NCI-H446 (cell line): ENCODE measurements at places on chromosomes 5 and 9.
A peak's percentile ranks its signal among the peaks of the same experiment; 100 is the strongest.

- DNase-seq = no peak
These were observed 447.8 kb downstream of the PLK2 start for GRCh38 chr5:58012102-58012501.

- DNase-seq = peak; percentile 28
These were observed 26.4 kb downstream of the TNFSF15 start for GRCh38 chr9:114779352-114779845.

DNA sequence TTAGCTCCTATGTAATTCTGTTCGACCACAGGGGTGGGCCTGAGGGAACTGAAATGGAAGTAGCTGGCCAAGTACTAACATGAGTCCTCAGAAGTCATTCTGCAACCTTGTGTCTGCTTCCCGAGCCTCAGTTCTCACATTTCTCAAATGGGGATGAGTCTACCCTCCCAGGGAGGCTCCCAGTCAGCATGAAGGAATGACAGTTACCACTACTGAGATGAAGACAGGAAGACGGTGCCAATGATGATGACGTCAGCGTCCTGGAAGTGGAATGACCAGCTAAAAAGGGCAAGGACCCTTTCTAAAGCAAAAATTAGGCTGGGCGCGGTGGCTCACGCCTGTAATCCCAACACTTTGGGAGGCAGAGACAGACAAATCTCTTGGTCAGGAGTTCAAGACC is 6.8 kb downstream of the PIP5KL1 start:
- no peak for DNase-seq

- DNase-seq = no peak
These were observed 1.5 kb upstream of the FCHO2 start for GRCh38 chr5:72954389-72954788.

DNA sequence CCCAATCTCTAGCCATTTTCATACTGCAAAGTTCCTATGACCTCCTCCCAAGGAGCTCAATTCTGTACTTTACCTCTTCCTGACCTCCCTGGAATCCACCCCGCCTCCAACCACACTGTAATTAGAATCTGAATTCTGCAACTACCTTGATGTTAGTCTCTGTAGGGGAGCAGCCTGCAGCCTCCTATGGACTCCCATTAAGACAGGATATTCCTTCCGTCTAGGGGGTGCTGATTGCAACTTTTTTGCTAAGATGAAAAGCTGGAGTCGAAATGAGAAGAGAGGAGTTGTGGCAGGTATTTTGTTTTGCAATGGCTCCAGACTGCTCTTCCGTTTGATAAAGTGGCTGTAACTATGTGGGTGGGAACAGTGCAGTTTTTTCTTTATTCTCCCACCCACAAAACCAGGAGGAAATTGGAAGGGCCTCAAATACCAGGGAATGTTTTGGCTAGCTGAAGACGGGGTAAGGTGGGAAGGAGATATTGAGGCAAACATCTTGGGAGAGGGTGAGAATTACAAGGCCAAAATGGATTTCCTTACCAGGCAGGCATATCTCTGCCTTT is 23.8 kb downstream of the ANXA2R start:
- no peak for DNase-seq

GRCh38 chr9:127562279-127562796 is 49.7 kb upstream of the STXBP1 start:
- DNase-seq = no peak

DNA sequence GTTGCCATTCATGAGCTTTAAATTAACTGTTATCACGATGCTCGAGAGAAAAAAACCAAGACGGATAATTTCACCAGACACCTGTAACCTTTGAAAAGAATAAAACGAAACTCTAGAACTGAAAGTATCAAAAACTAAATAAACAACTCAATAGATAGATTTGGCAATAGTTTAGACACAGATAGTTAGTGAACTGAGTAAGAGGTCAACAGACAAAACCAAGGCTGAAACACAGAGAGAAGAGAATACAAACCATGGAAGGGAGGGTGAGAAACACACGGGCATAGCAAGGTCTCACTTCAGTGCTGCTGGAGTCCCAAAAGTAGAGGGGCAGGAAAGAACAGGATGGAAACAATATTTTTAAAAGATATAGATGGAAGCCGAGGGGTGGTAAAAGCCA is 3.3 kb upstream of the OR2V1 start:
- DNase-seq = no peak

GRCh38 chr5:119072496-119072895 is 1.6 kb downstream of the DMXL1 start:
- DNase-seq = no peak

DNA sequence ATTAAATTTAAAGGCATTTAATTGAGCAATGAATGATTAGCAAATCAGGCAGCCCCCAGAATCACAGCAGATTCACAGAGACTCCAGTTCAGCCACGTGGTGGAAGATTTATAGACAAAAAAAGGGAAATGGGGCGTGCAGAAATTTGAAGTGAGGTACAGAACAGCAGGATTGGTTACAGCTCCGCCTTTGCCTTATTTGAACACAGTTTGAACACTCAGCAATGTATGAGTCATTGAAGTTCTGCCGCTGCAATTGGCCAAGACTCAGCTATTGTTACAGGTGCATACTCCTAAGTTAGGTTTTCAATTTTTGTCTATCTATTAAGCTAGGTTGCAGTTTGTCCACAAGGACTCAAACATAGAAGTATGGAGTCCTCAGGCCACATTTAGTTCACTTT is 157.7 kb upstream of the SLC12A2 start:
- DNase-seq = no peak

- no peak for DNase-seq
These were observed at the start of gene ADAMTS19 for GRCh38 chr5:129459777-129460671. Gene ADAMTS19 (plus strand): TSS chr5:129460298. CDS start chr5:129460392, 94 bp downstream.

DNA sequence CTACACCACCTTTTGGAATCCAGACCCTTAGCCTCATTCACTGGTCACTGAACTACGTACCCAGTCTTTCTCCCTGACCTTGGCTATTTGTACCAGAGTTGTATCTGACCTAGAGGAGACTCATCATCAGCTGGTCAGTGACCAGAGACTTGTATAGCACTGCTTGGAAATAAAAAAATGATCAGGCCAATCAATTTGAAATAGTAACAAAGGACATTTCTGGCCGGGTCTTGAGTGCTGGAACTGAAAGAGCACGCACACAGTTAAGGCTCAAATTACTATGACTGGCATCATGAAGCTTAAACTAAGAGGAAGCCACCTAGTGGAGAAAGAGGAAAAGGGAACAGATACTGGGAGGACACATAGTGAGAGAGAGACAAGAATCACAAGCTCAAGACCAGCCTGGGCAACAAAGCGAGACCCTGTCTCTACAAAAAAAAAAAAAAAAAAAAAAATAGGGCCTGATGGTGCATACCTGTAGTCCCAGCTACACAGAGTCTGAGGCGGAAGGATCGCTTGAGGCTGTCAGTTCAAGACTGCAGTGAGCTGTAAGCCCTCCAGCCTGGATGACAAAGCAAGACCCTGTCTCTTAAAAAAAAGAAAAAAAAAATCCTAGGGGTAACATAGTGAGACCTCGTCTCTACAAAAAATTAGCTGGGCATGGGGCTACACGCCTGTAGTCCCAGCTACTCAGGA is 12.8 kb upstream of the SRP19 start:
- peak; percentile 68 for DNase-seq

- no peak for DNase-seq
These were observed 237.7 kb downstream of the SYK start for GRCh38 chr9:91039125-91039834.

- peak; percentile 50 for DNase-seq
These were observed 75.8 kb downstream of the OXCT1 start for GRCh38 chr5:41794471-41794870.

GRCh38 chr5:157352756-157353340 is 86.9 kb downstream of the CYFIP2 start:
- no peak for DNase-seq

- no peak for DNase-seq
These were observed 45.1 kb downstream of the C9orf50 start for GRCh38 chr9:129575818-129576217.

DNA sequence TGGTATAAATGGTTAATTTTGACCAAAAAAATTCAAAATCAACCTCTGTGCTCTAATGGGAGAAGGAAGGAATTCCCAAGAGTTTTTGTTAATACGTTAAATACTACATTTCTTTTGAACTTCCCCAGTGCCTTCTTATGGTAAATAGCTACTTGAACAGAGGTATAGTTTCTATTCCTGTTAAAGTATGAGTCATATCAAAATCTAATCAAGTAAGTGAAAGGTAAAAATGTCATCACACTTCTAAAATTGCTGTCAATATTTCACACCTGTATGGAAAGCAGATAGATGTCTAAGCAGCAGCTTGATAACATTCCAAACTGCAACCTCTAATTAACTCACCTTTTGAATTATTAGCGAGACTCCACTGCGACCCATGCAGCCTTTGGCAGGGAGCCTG is 214.1 kb upstream of the MEF2C start:
- no peak for DNase-seq

DNA sequence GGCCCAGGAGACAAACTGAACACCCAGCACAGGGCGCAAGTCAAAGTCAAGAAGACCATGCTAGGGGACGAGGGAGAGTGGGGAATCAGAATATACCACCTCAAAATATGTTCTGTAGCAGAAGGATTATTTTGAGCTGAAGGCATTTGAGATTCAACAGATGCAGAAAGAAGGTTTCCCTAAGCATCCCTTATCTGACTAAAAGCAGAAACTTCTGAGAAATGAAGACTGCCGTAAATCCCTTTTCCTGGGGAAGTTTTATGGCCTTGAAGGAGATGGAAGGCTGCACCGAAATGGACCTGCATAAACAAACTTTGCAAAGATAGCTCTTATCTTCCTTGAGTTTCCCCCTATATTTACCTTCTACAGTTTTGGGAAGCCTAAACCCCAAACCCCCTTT is 72.8 kb downstream of the PTTG1 start:
- no peak for DNase-seq

- no peak for DNase-seq
These were observed 66.0 kb upstream of the CKMT2 start for GRCh38 chr5:81167078-81167477.

- DNase-seq = no peak
These were observed at the start of gene F12 for GRCh38 chr5:177409043-177409801. Gene F12 (minus strand): TSS chr5:177409564. CDS start chr5:177409527, 37 bp downstream.

DNA sequence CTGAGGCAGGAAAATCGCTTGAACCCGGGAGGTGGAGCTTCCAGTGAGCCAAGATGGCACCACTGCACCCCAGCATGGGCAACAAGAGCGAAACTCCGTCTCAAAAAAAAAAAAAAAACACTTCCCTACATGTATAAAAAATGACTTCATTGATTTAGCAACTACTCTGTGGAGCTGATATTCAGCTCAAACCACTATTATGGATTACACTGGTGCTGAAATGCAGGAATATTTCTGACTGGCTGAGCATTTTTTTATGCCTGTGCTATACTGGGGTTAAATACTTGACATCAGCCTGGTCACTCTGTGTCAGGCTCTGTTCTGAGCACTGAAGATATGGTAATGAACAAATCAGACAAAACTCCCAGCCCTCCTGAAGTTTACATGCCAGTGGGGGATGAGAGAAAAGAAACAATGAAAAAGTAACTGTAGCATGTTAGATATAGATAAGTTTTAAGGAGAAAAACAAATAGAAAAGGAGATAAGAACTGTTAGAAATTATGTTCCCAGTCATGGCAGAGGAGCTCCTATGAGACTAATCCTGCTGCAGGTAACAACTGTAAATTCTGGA is 22.6 kb upstream of the TTC39B start:
- DNase-seq = no peak

DNA sequence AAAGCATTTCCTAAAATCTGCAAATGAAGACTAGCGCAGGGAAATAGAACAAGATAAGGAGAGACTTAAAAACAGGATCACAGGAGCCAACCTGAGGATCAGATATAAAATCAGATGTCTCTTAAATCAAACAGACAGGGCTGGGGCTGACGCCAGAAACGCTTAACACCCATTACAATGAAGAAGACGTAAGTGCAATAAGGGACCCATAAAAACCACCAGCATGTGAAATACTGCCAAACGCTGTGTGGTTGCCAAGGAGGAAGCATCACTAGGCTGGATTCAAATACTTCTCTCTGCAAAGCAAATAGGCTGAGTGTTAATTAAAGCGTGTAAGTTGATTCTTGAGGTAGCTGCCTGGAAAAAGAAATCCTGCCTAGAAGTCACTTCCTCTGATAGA is 74.4 kb upstream of the ATP10B start:
- peak; percentile 92 for DNase-seq

DNA sequence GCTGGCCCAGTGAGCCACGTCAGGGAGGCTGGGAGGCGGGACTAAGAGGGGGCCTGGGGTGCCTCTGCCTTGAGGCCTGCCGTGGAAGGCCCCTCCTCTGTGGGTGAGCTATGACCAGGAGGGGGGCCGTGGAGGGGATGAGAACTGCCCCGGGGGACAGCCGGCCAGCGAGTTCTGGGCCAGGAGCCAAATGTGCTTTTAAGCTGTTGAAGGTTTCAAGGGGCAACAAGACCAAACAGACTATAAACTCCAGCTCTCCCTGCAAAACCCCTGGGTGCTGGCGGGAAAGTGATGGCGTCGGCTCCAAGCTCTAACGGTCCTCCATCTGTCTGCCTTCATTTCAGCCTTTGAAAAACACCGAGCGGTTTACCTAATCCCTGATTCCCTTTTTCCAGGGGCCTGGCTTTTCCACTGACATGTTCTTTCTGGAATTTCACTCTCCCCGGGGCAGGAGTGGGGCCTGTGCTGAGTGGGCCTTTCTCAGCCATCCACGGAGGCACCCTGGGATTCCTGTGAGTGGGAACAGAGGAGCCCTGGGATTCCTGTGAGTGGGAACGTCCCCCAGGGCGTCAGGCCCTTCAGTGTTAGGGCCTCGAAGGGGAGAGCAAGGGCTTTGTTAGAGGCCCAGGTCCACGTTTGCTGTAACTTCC is 65.6 kb downstream of the COL5A1 start:
- DNase-seq = peak; percentile 71

- DNase-seq = peak; percentile 36
These were observed 15.5 kb upstream of the HSD17B3 start for GRCh38 chr9:96317335-96317980.

GRCh38 chr5:57513785-57514184 is 31.2 kb upstream of the ACTBL2 start:
- DNase-seq = no peak

DNA sequence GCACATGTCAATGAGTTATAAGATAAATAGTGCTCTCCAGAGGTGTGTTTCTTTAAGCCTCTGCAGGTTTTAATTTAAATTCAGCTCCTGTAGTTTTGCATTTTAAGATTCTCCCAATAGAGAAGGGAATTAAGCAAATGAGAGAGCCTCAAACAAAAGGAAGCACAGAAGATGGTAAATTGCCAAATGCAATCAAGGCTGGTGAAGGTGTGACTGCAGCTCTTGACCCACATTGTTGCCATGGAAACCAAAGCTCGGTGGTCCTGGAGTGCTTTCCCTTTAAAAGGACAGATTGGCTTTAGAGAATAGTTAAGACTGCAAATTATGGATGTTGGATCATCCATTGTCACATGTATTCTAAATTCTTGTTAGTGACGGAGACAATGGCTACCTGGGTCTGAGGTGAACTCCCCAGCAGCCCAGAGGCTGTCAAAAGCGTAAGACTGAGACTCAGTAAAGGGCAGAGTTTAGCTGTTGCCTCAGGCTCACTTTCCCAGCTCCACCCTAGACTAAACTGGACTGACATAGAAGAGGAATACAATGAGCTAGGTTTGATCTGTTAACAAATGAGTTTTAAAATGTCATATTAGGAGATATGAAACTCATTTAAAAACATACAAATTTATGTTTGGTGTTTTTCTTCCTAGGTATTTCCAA is 12.3 kb downstream of the GAPT start:
- no peak for DNase-seq
